DND-41 (cell line): ENCODE measurements at places on chromosomes 16 and 17.
A peak's percentile ranks its signal among the peaks of the same experiment; 100 is the strongest.

GRCh38 chr17:68249354-68249765, 1.5 kb downstream of the AMZ2 start:
- no peak for DNase-seq

DNA sequence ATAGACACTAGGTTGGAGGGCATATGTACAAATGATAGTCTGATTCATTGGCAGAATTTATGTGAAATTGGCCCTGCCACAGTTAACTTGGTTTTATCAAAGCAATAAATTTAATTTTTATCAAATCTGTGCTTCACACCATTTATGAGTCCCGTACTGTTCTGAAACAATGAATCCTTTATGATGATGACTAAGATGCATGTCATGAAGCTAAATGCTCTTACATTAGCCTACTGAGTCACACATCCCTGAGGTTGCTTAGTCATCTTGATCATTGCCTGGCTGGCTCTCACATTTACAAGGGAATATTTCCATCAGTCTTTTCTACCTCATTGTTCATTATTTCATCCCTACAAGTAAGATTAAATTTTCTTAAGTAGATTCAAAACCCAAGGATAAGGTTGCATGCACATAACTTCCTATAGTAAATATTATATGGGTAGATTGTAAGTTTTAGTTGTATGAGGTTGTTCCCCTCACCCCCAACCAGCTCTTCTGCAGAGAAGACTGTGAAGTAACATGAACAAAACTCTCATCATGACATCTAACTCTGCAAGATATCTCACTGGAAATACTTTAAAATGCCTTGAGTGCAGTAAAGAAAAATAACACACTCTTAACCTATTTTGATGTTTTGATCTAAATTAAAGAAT, 170.7 kb downstream of the CYB561 start:
- DNase-seq: no peak

DNA sequence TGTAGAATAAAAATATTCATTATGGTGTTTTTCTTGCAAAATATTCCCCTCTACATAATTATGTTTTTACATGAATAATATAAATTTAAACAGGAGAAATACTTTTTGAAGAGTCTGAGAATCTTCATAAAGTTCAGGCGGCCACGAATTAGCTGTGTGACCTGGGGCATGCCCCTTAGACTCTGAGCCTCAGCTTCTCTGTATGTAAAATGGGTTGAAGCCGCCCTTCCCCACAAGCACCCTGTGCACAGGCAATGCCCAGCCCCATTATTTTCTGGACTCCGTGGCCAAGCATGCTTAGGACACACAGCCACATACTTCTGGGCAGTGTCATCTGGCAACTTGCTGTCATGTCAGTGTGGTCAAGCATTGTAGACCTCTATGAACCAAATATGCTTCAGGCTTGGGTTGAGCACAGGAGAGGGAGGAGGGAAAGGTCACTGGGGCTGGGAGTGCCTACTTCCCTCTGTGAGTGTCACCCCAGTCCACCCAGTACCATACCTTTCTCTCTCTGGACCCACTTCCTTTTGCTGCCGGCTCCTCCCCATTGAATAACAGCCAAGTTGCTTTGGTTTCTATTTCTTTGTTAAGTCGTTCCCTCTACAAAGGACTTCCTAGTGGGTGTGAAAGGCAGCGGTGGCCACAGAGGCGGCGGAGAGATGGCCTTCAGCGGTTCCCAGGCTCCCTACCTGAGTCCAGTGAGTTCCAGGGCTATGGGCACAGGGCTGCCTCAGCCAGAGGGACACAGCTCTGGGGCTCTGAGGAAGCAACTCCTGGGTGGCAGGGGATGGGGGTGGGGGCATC, at the start of gene LGALS9:
Gene LGALS9, plus strand, starts transcription at position 582 of the 804 bp plus-strand sequence. Its CDS starts 78 bp downstream, at position 660.
- DNase-seq: peak; percentile 68

DNA sequence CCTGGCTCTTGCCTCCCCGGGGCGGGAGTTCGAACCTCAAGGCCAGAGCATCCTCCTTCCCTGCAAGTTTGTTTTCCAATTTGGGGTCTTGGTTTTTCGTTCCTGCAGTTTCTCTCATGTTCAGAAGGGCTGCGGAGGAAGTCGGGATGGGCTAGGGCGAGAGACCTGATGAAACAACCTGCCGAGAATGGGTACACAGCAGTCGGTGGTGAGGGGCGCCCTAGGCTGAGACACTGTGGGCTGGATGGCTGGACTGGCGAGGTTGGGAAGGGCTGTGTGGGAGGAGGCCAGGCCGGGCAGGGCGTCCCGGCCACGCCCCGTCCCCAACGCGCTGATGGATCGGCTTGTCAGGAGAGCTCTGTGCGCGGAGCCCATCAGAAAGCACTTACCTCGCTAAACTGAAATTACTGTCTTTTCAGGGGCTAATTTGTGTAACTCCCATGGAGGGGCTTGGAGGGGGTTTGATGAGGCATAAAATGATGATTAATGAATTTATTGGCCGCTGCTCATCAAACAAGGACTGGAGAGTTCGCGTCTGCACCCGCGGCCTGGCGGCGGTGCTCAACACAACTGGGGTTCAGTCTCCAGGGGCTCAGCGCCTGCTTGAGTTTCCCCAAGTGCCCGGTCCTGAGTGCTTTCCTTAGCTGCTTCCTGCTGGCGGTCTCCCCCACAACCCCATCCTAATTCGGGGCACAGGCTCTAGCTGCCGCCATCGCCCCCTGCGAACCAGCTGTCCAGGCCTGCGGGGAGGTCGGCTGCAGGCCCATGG, 9.0 kb downstream of the IRX5 start:
- no peak for DNase-seq

- no peak for DNase-seq
These were observed 14.9 kb downstream of the SPATA32 start for GRCh38 chr17:45246861-45247428.

DNA sequence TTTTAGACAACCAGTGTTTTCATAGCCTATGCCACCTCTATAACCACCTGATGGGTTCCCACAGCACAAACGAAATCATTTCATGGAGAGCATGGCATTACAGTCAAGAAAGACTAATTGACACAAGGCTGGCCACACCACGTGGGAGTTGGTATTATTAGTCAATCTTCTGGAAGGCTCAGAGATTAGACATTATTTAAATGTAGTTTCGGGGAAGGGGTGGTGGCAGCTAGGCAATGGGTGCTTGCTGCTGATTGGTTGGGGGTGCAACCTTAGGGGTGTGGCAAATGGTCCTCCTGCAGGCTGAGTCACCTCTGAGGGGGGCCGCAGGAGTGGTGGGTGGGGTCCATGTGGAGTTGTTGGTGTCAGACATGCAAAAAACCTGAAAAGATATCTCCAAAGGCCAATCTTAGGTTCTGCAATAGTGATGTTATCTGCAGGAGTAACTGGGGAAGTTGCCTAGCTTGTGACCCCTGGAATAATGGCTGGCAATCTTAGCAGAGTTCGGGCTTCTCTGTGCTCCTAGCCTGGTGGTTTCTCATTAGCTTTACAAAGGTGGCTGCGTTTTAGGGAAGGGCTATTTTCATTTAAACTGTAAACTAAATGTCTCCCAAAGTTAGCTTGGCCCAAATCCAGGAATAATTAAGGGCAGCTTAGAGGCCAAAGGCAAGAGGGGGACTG, 4.6 kb downstream of the TEN1 start:
- DNase-seq: no peak

GRCh38 chr17:4519361-4519788, 20.7 kb downstream of the SPNS2 start:
- no peak for DNase-seq

GRCh38 chr16:72657164-72657563, 390.8 kb downstream of the ZFHX3 start:
- no peak for DNase-seq

- no peak for DNase-seq
These were observed 20.9 kb downstream of the CARD14 start for GRCh38 chr17:80190716-80191115.

GRCh38 chr17:42484304-42484703, 25.6 kb downstream of the ATP6V0A1 start:
- peak; percentile 92 for DNase-seq

DNA sequence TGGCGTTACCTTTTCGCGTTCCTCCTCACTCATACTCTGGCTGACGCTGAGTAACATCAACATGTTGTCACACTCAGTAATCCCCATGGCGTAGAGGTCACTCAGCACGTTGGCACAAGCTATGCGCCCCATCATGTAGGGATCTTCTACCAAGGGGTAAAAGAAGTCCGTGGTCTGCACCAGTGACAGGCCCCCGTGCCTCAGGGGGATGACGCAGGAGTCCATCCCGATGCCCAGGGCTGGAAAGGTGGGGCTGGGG, 596 bp downstream of the SEPHS2 start:
- DNase-seq: no peak

DNA sequence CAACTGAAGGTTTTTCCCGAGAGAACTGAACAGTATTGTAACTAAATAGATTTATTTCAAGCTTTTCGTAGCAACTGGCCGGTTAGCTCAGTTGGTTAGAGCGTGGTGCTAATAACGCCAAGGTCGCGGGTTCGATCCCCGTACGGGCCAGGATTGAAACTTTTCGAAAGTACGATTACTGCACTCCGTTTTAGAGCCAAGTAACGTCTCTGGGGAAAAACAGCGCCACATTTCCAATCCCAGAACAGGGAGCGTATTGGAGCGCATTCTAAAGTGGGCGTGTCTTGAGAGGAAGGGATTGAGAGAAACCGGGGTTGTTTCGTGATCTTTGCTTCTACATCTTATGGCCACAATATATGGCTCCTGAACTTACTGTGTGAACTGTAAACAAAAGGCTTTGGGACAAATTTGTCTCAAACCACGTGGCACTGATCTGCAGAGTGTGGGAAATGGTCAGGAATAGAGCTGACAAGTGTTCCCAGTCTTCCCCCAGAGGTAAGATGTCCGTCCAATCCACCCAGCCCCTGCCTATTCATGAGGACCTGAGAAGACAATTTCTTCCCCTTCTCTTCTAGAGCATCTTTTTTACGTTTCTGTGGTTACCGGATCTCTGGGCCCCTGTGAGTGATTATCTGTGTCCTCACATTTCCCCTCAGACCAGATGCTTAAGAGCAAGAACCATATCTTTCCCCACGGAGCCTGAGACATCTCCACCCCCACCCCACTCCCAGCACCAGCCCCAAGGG, 2.3 kb downstream of the BORCS6 start:
- peak; percentile 94 for DNase-seq

GRCh38 chr16:74226338-74226954, 70.2 kb upstream of the PSMD7 start:
- no peak for DNase-seq

- DNase-seq: no peak
These were observed 1.0 kb downstream of the CX3CL1 start for GRCh38 chr16:57373117-57373947.

DNA sequence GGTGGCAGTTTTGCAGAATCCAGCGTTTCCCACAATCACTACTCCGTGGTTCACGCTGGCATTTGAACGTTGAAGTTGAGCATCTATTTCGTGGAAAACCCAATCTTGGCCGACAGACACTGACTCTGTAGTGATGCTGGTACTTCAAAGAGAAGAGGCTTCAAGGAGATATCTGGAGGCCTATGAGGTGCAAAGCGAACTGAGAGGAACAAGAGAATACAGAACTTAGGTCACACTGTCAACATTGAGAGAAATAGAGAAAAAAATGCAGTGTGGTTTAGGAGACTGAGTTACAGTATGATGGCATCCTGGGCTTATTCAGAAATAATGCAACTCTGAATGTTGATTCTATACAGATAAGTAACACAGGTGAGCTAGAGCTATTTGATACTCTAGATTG, 16.0 kb downstream of the CCL16 start:
- DNase-seq: no peak

DNA sequence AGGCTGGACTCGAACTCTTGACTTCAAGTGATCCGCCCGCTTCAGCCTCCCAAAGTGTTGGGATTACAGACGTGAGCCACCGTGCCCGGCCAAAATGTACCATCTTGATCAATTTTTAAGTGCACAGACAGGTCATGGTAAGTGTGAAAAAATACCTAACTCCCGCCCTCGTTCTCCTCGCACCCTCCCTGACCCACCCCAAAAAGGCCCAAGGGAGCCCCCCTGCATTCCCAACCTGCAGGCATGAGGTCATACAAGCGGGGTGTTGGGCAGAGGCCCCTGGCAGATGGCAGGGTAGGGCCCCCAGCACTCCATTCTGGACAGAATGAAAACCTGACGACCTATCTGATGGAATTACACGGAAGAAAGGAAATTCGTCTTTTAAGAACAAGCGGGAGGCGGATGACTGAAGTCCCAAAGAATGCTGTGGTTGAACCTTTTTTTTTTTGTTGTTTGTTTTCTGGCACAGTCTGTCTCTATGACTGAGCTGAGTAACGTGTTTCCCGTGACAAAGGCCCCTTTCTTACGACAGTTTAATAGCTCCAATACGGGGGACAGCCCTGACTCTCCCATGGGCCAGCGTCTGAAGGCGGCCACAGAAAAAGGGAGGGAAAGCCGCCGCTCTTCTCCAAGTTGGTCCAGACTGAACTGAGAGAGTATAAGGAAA, 376.4 kb downstream of the SLC39A11 start:
- no peak for DNase-seq

DNA sequence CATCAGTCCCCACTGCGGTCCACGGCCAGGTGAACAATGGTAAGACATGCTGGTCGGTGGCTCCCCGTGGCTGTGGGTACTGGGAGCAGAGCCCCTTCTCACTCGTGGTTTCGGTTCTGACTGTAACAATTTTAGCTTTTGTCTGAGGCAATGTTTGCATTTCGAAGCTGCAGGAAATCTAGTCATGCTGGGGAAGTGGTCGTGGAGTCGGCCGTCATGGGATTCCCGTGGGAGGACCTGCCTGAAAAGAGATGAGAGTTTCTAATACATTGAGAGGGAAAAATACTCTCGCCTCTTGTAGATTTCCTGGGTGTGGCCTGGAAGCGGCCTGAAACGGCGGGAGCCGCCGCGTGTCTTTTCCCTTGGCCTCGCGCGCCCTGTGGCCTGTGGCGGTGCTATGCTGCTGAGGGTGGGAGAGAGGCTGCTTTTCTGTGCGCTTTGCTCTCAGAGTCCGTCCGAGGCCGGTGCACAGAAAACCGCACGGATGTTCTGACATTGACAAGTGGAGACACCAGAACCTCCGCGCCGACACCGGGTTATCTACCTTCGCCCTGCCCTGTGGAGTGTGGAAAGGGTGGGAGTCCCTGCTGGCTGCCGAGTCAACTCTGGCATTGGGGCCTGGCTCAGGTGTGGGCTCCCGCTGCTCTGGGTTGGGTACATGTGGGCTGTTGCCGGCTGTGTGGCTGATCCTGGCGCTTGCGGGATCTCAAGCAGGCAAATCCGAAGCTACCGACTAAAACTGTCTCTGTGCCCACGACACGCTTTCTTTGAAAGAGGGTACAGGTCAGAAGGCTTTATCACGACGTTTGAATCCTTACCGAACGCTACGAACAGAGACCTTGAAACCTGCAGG, 60.8 kb downstream of the WDR45B start:
- no peak for DNase-seq

DNA sequence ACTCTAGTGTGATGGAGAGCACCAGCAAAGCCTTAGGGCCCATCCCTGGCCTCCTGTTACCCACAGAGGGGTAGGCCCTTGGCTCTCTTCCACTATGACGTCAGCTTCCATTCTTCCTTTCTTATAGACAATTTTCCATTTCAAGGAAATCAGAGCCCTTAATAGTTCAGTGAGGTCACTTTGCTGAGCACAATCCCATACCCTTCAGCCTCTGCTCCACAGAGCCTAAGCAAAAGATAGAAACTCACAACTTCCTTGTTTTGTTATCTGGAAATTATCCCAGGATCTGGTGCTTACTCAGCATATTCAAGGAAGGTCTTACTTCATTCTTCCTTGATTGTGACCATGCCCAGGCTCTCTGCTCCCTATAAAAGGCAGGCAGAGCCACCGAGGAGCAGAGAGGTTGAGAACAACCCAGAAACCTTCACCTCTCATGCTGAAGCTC, at the start of gene CCL8:
Gene CCL8, plus strand, starts transcription at position 397 of the 445 bp plus-strand sequence. CDS start 67 bp downstream, outside the sequence.
- no peak for DNase-seq
